ENCODE measurements at places on chromosomes 5 and 9.
A peak's percentile ranks its signal among the peaks of the same experiment; 100 is the strongest.

DNA sequence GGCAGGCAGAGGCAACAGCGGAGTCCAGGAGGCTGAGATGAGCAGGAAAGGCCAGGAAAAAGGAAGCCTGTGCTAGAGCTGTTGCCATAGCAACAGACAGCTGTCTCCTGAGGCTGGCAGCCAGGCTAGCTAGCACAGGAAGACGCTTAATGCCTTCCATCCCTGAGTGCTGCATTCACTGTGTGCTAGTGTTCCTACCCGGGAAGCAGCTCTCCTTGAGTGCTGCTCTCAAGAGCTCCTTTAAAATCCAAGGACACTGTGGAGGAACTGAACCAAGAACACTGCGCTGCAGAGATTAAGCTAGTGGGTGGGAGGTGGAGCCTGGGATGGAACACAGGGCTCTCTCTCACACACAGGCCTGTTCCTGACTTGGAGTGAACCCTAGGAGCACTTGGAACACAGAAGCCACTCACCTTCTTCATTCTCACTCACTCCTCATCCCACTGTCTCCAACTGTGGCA is 53.5 kb upstream of the IL7R start:
- DNase-seq, result peak; percentile 89

DNA sequence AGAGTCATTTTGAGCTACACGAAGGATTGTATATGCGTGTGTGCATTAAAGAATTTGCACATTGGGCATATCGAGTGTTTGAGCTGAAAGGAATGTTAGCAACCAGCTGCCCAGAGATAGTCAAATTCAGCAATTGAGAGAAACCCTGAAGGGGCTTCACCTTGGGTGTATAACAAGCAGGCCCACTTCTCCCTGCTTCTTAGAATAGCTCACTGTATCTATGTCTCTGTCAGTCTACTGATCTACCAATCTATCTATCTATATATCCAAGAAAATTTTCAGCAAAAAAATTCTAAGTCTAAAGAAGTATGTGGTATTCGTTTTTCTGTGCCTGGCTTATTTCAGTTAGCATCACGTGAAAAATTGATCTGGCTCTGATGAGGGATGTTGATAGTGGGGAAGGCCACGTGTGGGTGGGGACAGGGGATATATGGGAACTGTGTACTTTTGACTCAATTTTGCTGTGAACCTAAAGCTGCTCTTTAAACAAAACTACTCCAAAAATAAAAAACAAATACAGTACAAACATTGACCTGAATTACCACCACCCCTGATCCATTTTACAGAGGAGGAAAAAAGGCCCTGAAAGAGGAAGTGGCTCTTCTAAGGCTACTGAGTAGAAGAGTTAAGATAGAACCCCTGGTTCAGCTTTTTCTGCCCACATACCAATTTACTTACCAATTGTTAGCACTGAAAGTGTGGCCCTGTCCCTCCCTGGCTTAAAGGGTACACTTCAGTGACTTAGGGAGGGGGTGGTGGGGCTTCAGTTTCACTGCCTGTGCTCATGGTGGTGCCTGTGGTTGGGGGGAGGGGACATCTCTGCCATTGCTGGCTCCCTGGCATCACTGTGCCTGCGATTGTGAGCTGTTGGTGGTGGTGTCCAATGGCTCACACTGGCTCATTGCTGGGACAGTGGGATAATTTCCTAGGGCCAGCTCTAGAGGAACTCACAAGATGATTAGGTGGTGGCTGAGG is 141.8 kb downstream of the DOCK2 start:
- DNase-seq, result no peak

GRCh38 chr5:33338336-33339110 is 102.2 kb upstream of the TARS1 start:
- no peak for DNase-seq

- DNase-seq, result peak; percentile 17
Measured at GRCh38 chr5:5421149-5421960, 1.1 kb upstream of the ICE1 start.

- no peak for DNase-seq
Measured at GRCh38 chr9:83231039-83231438, 168.1 kb upstream of the RASEF start.

DNA sequence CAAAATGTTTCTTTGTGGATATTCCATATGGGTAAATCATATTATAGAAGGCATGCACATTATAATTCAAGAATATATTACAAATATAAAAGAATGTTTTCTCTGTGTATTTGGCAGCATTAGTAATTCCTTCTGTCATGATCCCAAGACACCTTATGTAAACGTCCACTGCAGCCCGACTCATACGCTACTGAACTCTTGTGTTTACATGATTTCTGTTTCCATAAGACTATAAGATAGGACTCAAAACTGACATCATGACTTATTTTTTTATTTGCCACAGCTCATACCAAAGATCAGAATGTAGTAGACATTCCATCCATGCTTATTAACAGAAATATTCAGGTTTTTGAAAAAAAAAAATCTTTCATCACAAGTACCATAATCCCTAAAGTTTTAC is 234.1 kb downstream of the AP3B1 start:
- DNase-seq, result peak; percentile 49

GRCh38 chr5:95870105-95870672 is 47.7 kb upstream of the GLRX start:
- DNase-seq, result peak; percentile 54

GRCh38 chr5:68254810-68255209 is 39.3 kb downstream of the PIK3R1 start:
- no peak for DNase-seq

GRCh38 chr9:93091453-93092081 is 4.5 kb upstream of the CARD19 start:
- DNase-seq, result peak; percentile 85

DNA sequence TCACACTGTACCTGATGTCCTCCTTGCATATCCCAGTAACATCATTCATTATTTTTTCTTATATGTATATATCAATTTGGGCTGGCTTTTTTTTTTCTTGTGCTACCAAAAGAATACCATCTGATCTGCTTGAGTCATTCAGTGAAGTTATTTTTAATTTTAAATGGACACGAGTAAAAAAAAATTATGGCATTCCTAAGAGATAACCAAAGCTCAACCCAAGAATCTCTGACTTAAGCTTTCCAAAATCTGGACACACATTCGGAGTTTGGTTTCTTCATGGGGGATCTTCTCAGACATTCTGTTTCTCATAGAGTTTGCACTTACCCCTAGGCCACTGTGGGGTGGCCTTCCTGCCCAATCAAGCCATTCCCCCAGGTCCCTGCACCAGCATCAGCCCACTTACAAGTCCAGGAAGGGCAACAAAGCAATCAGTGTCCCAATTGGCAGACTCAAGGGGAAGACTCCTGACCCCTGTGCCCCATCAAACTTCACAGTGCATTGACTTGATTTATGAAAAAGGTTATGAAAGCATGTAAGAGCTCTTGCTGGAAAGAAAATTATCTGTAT is 49.2 kb upstream of the SPDL1 start:
- DNase-seq, result peak; percentile 31

- peak; percentile 16 for DNase-seq
Measured at GRCh38 chr9:106961623-106962022, 98.7 kb downstream of the ZNF462 start.

GRCh38 chr5:207599-207998 is 10.4 kb downstream of the CCDC127 start:
- peak; percentile 79 for DNase-seq

- no peak for DNase-seq
Measured at GRCh38 chr5:166962461-166962860, 1329.0 kb upstream of the WWC1 start.

DNA sequence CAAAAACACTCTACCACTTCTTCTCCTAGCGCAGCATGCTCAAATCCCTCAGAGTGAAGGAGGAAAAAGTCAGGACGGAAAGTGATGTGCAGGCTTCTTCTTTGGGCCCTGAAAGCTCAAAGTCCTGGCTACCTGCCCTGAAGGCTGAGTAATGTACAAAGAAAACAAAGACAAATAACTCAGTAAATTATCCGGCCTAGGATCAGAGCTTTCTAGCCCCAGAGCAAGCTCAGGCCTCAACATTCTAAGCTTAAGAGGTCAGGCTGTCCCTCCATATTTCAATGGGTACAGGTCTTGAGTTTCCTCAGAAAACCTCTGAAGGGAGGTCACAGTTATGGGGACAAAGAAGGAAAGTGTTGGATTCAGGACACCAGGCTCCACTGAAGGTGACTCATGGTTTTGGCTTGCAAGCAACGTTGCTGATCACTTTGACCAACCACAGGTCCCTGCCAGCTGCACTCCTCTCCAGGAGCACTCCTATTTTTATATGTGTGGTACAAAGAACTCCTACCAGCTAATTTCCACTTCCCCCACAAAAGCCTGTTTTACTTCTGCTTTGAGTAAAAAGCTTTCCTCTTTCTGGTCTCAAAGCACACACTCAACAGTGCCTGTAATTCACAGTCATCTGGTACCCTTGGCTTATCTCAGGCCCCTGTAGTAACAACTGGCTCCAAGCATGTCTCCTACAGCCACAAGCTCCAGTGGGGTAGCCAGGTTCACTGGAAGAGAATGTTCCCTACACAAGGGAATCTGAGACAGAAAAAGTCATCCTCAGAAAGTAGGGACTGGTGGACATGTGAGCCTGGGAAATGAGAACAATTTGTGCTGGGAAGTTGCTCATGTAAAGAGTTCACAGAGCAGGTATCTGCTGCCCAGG is 115.7 kb downstream of the UGCG start:
- DNase-seq, result peak; percentile 95

DNA sequence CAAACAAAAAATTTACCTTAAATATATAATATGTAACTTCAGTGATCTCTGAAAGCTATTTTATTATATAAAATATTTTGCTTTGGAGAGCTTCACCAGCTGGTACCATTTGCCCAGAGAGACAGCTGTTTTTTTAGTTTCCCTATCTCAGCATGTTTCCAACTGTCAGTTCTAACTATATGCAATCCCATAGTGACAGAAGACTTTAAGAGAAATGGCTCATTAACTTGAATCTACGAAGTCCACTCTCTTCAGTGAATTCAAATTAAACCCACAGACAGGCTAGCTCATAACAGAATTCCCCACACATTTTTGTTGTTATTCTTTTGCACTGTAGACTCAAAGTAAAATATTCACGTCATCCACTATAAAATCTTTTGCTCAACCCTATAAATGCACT is 251.8 kb upstream of the POU5F2 start:
- no peak for DNase-seq

DNA sequence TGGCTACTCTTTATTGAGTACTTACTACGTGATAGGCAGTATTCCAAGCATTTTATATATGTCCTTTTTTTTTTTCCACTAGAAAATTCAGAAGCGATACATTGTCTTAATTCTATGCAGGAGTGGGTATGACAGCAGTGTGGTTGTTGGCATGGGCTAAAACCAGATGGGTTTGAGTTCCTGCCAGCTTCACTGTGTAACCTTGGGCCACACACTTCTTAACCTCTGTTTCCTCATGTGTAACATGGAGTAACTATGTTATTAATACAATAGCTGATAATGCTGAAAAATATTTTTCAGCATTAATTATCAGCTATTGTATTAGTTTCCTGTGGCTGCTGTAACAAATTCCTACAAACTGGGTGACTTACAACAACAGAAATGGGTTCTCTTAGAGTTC is 12.0 kb downstream of the SNX18 start:
- DNase-seq, result no peak

GRCh38 chr9:81480828-81481604 is 208.3 kb downstream of the TLE1 start:
- no peak for DNase-seq
